ENCODE measurements at places on chromosomes 1 and 21. TPM values are rescaled to one million over a fixed set of nuclear protein-coding genes. Genes with fewer than 3 reads are reported as not detected.

The MAST2 gene
- total RNA-seq: 11.1 TPM

The TMEM35B gene
- total RNA-seq: 50.1 TPM

The IGSF21 gene
- not detected for total RNA-seq

The SLC16A4 gene
- 0.25 TPM for total RNA-seq

The TTC34 gene
- total RNA-seq: under 0.01 TPM

The BOLA1 gene
- total RNA-seq: 8.1 TPM

The CHIA gene
- total RNA-seq: not detected

The INKA2 gene
- total RNA-seq: 6.6 TPM

The CRYAA gene
- total RNA-seq: not detected

The TNFRSF4 gene
- 3.7 TPM for total RNA-seq

The MATN1 gene
- total RNA-seq: under 0.01 TPM

The TIE1 gene
- total RNA-seq: 667 TPM

The KCNJ6 gene
- not detected for total RNA-seq

The TTC39A gene
- 3.5 TPM for total RNA-seq

The CACNA1S gene
- total RNA-seq: not detected

The PALMD gene
- 10.9 TPM for total RNA-seq

The VSIG8 gene
- total RNA-seq: not detected

The USP21 gene
- total RNA-seq: 5.6 TPM

The FMO4 gene
- 0.51 TPM for total RNA-seq

The S100A7 gene
- total RNA-seq: not detected

The ANGPTL3 gene
- not detected for total RNA-seq

The RPS27 gene
- 1,374 TPM for total RNA-seq

The ADAMTS4 gene
- 15.8 TPM for total RNA-seq

All from dermis microvascular lymphatic vessel endothelial cell (primary cell).